ENCODE measurements at places on chromosomes 7 and 10.

GRCh38 chr7:18399436-18400235 is 95.9 kb upstream of the HDAC9 start:
- DNase-seq, result no peak

GRCh38 chr7:97021747-97022490 is 2.7 kb downstream of the DLX5 start:
- no peak for DNase-seq

DNA sequence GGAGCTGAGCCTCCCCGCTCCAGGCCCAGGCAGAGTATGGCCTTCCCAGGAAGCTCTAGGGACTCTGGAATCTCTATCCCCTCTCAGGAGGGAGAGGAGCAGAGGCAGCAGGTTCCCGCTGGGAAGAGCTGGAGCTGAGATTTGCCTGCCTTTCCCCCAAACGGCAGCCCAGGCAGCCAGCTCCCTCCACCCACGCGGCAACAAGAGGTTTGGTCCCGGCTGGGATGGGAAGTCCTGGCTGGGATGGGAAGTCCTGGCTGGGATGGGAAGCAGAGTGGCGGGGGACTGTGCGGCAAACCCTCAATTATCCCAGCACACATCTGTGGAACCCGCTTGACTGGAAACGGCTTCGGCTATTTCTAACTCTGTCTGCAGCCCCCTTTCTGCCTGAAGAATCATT is 223.0 kb downstream of the ELFN1 start:
- no peak for DNase-seq

GRCh38 chr10:114048472-114048871 is 4.8 kb downstream of the ADRB1 start:
- no peak for DNase-seq

DNA sequence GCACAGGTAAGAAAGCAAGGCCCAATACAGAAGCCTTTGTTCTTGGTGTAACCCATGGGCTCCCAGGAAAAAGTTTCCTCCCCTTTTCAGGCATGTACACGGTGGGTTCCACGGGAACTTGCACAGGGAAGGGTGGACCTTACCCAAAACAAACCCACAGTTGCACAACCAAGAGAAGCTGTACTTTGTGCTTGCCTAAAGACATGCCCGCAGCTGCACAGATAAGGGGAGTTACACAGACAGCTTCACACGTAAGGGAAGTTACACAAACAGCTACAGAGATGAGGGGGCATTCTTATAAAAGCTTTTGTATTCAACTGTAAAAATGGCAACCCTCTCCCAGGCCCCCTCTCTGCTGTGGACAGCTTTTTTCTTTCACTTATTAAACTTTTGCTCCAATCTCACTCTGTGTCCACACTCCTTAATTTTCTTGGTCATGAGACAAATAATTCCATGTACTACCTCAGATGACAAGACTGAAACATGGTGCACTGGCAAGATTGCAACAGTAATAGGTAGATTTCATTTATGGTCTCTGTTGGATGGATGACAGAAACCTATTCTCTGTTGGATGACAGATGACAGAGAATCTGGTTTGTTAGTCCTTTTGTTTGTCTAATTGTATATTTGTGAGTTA is 72.9 kb downstream of the ATE1 start:
- no peak for DNase-seq

DNA sequence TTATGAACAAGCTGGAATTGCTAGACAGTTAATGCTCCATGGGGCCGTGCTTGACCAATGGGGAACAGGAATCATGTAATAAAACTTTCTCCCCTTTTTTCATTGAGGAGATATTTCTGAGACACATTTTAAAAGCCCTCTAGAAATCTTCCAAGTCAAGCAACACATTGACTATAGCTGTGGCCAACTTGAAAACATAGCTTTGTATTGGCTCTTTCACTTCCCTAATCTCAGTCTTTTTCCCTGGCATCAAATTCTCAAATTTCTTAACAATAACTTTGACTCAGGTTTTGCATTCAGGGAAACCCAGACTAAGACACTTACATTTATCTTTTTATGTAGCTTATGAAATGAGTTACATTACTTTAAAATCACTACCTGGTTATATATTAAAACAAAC is 947.1 kb upstream of the MBL2 start:
- DNase-seq, result no peak

- DNase-seq, result no peak
These were observed 40.9 kb downstream of the ZNF777 start for GRCh38 chr7:149420006-149420405.

Data from NCI-H2029 treated with DMSO at 0.1 percent for 48 hours (cell line).